ENCODE measurements at places on chromosomes 1 and 21.
A peak's percentile ranks its signal among the peaks of the same experiment; 100 is the strongest.

GRCh38 chr1:71498542-71498941 lies 417.7 kb upstream of the ZRANB2 start:
- DNase-seq = no peak

DNA sequence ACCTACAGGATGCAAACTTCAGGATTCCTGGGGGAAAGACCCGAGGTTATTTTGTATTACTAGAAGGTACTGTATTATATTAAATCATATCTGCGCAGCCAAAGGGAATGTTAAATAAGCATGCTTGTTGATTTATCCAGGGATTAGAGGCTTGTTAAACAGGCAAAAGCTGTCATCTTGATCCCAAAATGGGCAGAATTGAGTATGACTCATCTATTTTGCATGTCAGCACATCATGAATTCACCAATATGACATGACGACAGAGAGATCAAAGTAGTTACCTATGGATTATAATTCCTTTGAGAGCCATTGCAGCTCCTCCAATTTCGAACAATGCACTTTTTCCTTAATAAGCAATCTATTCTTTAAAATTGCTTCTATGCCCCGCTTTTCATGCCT lies 66.1 kb downstream of the TBX15 start:
- DNase-seq = no peak

DNA sequence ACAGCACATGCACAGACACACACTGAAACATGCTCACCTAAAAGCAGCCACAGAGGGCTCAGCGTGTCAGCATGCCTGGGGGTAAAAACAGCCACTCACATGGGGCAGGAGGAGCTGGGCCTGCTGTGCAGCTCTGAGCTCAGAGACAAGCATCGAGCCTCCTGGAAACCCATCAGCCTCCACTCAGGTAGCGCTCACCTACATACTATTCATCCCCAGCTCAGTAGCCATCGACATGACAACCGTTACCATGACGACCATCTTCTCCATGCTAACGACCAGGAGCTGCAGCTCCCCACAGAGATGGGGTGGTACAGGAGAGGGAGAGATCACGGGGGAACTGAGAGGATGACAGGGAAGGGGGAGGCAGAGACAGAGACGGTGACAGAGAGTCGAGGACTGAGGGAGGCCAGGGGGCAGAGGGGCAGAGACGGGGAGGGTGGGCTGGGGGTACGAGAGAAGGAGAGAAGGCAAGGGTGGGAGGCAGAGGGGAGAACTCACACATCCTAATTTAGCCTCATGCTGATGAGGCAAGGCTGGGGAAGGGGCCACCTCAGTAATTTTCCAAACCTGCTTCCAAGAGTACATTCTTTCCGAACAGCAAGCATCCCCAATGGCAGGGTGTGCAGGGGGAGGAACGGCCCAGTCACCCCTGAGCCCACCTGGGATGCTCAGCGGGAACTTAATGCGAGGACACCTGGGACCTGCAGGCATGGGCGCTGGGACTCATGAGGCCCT lies 28.4 kb downstream of the SDC3 start:
- DNase-seq = peak; percentile 35

DNA sequence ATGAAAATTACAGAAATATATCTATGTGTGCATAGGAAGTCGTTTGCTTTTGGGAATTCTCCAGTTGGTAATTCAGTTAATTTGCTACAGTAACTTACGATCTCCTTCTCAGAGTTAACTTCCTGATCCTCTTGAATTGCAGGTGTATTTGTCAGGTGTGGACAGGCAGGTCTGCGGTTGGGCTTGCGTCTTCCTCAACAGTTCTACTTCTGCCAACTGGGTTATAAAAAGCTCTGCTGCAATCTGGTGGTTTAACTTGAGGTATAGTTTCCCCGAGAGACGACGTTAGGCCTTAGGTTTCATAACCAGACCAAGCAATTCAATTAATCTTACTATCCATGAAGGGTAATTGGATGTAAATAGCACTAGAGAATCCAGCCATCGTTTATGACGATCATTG lies 88.2 kb downstream of the GABPA start:
- DNase-seq = no peak

DNA sequence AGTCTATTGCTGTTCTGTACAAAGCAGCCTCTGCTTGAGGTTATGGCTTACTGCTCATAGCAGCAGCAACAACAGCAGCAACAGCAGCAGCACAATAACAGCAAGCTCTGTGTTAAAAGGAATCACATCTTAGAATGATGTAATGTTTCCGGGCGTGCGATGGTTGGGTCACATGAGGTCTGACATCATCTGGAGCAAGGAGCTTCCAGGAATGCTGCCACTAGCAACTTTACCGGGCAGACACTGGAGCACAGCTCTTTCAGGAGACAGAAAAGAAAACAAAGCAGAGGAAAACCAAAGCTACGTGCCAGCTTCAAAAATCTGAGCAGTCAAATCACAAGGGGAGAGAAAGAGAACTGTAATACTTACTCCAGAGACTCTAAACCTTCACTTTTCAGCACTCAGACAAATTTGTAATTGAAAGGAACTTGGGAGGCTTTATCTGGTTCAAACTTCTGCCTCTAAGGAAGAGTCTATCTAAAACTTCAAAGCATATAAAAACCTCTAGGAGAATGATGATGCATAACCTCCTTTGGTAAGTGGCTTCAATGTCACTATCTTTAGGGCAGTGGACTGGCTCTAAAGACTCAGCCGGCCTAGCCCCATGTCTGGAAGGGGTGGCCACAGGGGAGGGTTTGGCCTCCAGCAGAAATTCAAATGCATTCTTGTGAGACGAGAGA lies 28.3 kb upstream of the RAB3GAP2 start:
- no peak for DNase-seq

All from NCI-H1930 (cell line).